ENCODE measurements at places on chromosomes 6 and 20.

- H3K27ac ChIP-seq = no peak overlapping the region
- no peak overlapping the region for H3K4me3 ChIP-seq
- no peaks in the 10 kb centered on the region for H3K27me3 ChIP-seq
- no peaks in the 10 kb centered on the region for H3K4me1 ChIP-seq
- DNase-seq = no peak
These were observed 74.0 kb upstream of the SNX9 start for GRCh38 chr6:157748839-157749571.

GRCh38 chr6:134063966-134064445 lies 11.6 kb upstream of the SLC2A12 start:
- H3K27ac ChIP-seq = no peak overlapping the region
- H3K36me3 ChIP-seq = no peaks in the 10 kb centered on the region
- no peak overlapping the region for H3K4me3 ChIP-seq
- H3K27me3 ChIP-seq = no peaks in the 10 kb centered on the region
- no peak for DNase-seq

DNA sequence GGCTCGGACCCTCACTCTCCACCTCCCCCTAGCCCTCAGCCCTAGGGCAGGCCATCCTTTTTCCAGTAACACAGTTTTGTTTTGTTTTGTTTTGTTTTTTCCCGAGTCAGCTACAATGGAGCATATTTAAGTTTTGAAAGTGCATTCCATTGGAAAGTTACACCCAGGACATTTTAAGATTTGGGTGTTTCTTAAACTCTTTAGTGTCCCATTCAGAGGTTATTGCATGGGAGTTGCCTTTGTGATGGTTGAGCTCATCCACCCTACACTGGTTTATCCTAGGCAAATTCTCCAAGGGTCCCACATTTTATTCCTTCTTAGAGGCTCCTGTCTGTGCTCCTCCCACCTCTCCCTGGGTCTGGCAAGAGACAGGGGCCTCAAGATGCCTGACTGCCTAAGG lies 58.9 kb downstream of the THBS2 start:
- no peaks in the 10 kb centered on the region for H3K36me3 ChIP-seq
- H3K27ac ChIP-seq = no peak overlapping the region
- no peak for DNase-seq
- H3K27me3 ChIP-seq = no peaks in the 10 kb centered on the region
- no peaks in the 10 kb centered on the region for H3K4me1 ChIP-seq

DNA sequence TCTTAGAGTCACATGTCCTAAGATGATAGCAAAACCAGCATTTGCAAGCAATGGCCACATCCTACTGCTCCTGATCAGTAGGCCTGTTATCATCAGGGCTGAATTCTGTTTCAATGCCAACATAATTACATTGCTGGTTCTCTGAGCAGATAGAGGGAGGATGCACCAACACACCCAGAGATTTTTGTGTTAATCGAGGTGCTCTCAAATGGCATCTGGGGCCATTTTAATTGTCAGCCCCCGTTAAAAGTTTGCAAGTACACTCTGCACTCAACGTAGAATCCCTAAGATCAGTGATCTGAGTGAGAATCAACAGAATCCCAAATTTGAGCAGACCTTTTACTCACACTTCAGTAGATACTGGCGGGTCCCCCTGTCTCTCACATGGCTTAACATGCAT lies 24.8 kb downstream of the ADTRP start:
- H3K4me1 ChIP-seq = no peaks in the 10 kb centered on the region
- DNase-seq = no peak
- no peak overlapping the region for H3K27ac ChIP-seq
- no peaks in the 10 kb centered on the region for H3K27me3 ChIP-seq

DNA sequence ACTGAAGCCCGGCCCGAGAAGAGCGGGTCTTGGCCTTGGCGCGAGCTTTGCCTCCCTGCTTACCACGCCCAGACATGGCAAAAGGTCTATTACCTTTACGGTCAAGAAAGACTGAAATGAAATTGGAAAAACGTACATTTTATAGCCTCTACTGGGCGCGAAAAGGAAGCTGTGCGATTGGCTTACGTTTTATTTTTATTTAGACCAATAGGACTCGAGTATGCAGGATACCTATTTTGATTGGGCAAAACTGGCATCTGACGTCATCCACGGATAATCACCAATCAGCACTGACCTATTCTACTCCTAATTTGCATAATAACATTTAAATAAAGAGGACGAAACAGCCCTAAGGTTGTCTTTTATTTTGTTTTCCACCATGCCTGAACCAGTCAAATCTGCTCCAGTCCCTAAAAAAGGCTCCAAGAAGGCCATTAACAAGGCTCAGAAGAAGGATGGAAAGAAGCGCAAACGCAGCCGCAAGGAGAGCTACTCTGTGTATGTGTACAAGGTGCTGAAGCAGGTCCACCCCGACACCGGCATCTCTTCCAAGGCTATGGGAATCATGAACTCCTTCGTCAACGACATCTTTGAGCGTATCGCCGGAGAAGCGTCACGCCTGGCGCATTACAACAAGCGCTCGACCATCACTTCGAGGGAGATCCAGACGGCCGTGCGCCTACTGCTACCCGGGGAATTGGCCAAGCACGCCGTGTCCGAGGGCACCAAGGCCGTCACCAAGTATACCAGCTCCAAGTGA lies 97.4 kb downstream of the OR2B2 start:
- H3K4me3 ChIP-seq = peak overlapping the region; percentile 47
- no peaks in the 10 kb centered on the region for H3K4me1 ChIP-seq
- no peaks in the 10 kb centered on the region for H3K36me3 ChIP-seq
- peak; percentile 85 for DNase-seq

DNA sequence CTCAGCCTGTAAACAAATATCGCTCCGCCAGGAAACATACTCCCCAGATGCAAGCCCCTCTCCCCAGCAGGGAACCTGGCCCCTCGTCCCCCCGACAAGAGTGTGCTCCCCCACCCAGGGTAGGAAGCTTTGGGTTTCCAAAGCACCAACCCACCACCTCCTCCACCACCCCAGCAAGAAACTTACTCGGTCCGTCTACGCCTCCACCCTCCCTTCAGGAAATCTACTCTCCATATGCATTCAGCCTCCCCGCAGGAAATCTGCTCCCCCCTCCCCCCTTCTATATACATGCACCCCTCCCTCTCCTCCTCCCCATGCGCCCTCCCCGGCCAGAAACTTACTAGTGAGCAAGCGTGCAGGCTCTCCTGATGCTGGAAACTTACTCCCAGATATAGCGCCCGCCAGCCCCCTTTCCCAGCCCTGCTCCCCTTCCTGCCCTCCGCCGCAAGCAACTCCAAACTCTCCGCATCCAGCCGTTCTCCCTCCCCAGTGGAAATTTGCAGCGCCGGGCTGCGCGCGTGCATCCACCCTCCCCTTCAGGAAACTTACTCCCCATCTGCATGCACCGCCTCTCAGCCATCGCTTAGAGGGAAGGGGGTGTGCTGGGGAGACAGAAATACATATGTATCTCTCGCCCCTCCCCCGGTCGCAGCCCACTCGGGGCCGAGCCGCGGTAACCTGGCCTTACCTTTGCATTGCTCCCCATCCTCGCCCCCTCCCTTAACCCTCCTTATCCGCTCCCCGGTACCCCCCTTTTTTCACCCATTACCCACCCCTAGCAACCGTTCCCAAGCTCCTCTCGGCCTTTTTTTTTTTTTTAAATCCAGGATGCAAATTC lies at the start of gene TRERF1:
Gene TRERF1 (minus strand): TSS at position 594 of the 838 bp plus-strand sequence. CDS start 182,336 bp downstream, outside the sequence.
- H3K4me1 ChIP-seq = peaks cover 25% of the 10 kb centered on the region
- peak within 1 kb of the TSS; percentile 89 for H3K27ac ChIP-seq
- H3K36me3 ChIP-seq = no peaks in the 10 kb centered on the region
- H3K27me3 ChIP-seq = no peaks in the 10 kb centered on the region
- no peak for DNase-seq
- H3K4me3 ChIP-seq = peak within 1 kb of the TSS; percentile 73

DNA sequence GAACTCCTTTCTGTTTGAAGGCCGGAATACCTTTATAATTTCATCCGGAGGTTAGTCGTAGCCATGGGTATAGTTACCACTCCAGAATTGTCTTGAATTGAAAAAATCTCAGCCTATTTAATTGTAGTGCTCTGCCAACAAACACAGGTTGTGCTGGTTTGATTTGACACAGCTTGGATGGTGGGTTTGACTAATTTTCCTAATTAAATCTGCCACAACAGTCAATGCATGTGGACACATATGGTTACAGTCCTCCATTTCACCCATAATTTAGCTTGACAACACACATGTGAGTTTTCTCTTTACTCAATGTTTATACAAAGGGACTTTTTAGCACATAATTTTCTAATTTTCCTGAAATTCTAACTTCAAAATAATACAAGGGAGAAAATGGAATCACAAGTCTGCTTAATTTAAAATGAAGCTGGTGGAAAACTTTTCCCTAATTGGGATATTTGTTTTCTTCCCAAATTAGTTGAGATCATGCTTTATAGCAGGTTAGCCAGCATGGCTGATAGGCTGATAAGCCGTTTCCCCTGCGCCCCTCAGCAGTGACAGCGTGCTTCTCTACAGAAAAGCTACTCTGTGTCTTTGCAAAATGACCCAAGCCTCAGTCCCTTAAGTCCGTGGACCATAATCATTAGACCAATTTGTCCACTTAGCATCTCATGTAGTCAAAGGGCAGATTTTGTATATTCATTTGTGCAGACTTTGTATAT lies 463.5 kb upstream of the FLRT3 start:
- no peaks in the 10 kb centered on the region for H3K27me3 ChIP-seq
- no peak for DNase-seq
- H3K4me3 ChIP-seq = no peak overlapping the region
- no peaks in the 10 kb centered on the region for H3K36me3 ChIP-seq
- no peaks in the 10 kb centered on the region for H3K4me1 ChIP-seq

DNA sequence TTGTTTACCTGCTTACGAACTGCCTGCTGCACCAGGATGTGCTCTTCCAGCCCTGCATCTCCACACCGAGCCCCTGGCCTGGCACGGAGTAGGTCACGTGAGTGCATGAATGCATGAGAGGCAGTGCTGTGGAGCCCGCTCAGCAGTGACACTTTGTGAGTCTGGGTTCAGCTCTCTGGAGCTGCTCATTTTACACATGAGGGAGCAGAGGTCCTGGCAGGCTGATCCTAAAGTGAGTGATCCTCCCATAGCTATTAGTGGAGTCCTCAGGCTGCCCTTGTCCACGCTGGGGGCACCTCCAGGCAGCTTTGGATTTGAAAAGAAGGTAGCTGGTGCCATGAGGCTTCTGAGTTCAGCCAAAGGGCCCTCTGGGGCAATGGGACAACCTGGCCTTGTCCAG lies 64.2 kb downstream of the EDN3 start:
- H3K36me3 ChIP-seq = no peaks in the 10 kb centered on the region
- no peak overlapping the region for H3K4me3 ChIP-seq
- no peak for DNase-seq
- H3K4me1 ChIP-seq = no peaks in the 10 kb centered on the region
- H3K27me3 ChIP-seq = no peaks in the 10 kb centered on the region
- no peak overlapping the region for H3K27ac ChIP-seq

- no peaks in the 10 kb centered on the region for H3K4me1 ChIP-seq
- H3K27ac ChIP-seq = no peak overlapping the region
- H3K27me3 ChIP-seq = no peaks in the 10 kb centered on the region
- H3K4me3 ChIP-seq = no peak overlapping the region
- no peak for DNase-seq
These were observed 647.9 kb upstream of the AGPAT4 start for GRCh38 chr6:161921602-161922395.

- H3K4me3 ChIP-seq = no peak overlapping the region
- H3K27ac ChIP-seq = no peak overlapping the region
- no peak for DNase-seq
These were observed 789.6 kb upstream of the EYS start for GRCh38 chr6:66496659-66497058.

GRCh38 chr20:11585752-11586352 lies 331.8 kb upstream of the BTBD3 start:
- H3K27ac ChIP-seq = no peak overlapping the region
- H3K36me3 ChIP-seq = no peaks in the 10 kb centered on the region
- no peaks in the 10 kb centered on the region for H3K27me3 ChIP-seq
- no peak overlapping the region for H3K4me3 ChIP-seq

DNA sequence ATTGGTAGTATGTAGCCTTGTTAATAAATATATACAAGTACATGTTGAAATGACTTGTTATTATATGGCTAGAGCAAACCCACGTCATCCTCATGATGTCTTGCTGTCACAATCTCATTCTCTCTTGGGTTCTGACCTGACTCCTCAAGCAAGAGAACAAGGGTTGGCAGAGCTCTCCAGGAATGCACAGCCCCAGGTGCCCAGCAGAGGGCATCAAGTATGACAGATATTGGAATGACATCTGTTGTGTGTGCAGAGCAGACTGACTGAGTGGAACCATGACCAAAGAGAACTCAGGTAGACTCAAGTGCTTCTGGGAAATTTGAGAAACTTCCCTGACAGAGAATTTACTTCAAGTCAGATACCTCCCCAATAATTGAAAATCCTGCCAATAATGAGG lies 90.6 kb downstream of the PAX1 start:
- no peak for DNase-seq
- H3K4me3 ChIP-seq = no peak overlapping the region
- H3K27ac ChIP-seq = no peak overlapping the region

- H3K27ac ChIP-seq = no peak overlapping the region
- DNase-seq = no peak
- H3K4me3 ChIP-seq = no peak overlapping the region
- H3K4me1 ChIP-seq = no peaks in the 10 kb centered on the region
These were observed 13.7 kb upstream of the ZFP57 start for GRCh38 chr6:29694637-29695036.

DNA sequence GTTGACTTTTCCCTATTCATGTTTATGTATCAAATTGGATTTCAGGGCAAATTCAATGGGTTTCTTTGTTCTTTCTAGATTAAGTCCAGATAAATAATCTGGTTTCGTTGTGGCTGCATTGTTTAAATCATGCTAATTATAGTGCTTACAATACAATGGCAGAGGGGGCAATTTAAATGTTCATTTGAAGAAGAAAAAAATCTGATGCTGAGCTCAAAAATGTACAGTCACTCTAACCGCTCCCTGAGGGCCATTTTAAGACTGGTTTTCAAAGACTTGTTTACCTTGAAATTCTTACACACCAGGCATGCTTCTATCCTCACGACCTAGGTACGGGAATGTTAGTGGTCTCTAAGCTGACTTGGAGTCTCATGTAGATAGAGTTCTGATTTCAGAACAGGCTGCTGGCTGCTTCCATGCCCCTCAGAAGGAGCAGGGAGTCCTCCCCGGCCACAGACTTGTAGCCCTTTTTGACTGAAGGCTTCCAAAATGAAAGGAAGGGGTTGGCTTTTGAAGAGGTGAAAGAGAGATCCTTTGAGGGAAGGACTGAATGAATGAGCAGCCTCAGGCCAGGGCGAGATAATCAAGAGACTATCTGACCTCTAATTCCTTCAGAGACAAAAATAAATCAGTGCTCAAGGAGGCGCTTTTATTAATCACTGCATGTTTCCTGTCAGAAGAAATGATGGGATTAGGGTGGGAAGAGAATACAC lies 86.1 kb upstream of the ZNF217 start:
- H3K36me3 ChIP-seq = no peaks in the 10 kb centered on the region
- H3K4me1 ChIP-seq = peaks cover 7% of the 10 kb centered on the region
- no peaks in the 10 kb centered on the region for H3K27me3 ChIP-seq
- H3K4me3 ChIP-seq = no peak overlapping the region
- DNase-seq = no peak

DNA sequence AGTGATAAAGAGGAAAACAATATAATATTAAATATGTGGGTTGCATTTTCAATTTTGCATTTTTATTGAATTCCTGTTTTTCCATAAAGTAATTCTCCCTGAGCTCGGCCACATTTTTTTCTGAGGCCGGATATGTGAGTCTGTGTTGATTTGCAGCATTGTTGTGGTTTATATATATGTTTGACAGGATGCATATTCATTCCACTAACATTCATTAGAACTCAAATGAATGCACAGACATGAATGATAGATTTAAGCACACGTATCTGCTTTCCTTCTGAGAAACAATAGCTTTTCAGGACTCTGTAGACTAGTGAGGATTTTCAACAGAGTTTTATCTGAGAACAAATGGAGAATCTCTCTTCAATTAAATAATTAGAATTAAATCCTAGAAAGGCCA lies 10.6 kb upstream of the EXOC2 start:
- no peaks in the 10 kb centered on the region for H3K27me3 ChIP-seq
- H3K27ac ChIP-seq = no peak overlapping the region
- H3K4me3 ChIP-seq = no peak overlapping the region
- peaks cover 24% of the 10 kb centered on the region for H3K4me1 ChIP-seq
- H3K36me3 ChIP-seq = no peaks in the 10 kb centered on the region

Data from H1 (cell line).